Occipital lobe (tissue), 3 donors: ENCODE measurements at places on chromosomes 2 and 18. TPM values are rescaled to one million over a fixed set of nuclear protein-coding genes. Genes with fewer than 3 reads are reported as not detected.

MC5R gene
- 2.2 TPM for total RNA-seq

CFAP65 gene
- 0.16 TPM for total RNA-seq

LTBP1 gene
- total RNA-seq: 25.6 TPM

SIX2 gene
- 0.16 TPM for total RNA-seq

SLC19A3 gene
- total RNA-seq: 1.2 TPM

KLHL41 gene
- total RNA-seq: 4.1 TPM

PARD6G gene
- total RNA-seq: 9.5 TPM

APOB gene
- total RNA-seq: 0.62 TPM

NDUFS1 gene
- 127 TPM for total RNA-seq

LRP1B gene
- 71.4 TPM for total RNA-seq

NMUR1 gene
- total RNA-seq: not detected

HOXD8 gene
- not detected for total RNA-seq

DUSP2 gene
- total RNA-seq: 7.3 TPM

DSG2 gene
- total RNA-seq: 3.3 TPM

PSD4 gene
- 4.2 TPM for total RNA-seq

POTEJ gene
- total RNA-seq: not detected

MYOM1 gene
- 2.3 TPM for total RNA-seq

ACKR3 gene
- 20.3 TPM for total RNA-seq

NFU1 gene
- 51.5 TPM for total RNA-seq

ZEB2 gene
- total RNA-seq: 430 TPM

RAMP1 gene
- 2.7 TPM for total RNA-seq

CLEC4F gene
- not detected for total RNA-seq

C2orf78 gene
- total RNA-seq: not detected

CYP27C1 gene
- total RNA-seq: 2.2 TPM

ARHGAP15 gene
- total RNA-seq: 14.2 TPM

ADNP2 gene
- 26.0 TPM for total RNA-seq

SP140 gene
- total RNA-seq: 1.1 TPM

GIGYF2 gene
- total RNA-seq: 111 TPM

RAX gene
- total RNA-seq: not detected
